ENCODE measurements at places on chromosomes 4 and X. TPM values are rescaled to one million over a fixed set of nuclear protein-coding genes. Genes with fewer than 3 reads are reported as not detected.

GRCh38 chr4:83582289-83582785 is 46.4 kb downstream of the GPAT3 start:
- no peaks in the 10 kb centered on the region for H3K27me3 ChIP-seq
- peak overlapping the region; percentile 25 for H3K4me3 ChIP-seq
- DNase-seq: no peak
- peaks cover 22% of the 10 kb centered on the region for H3K4me1 ChIP-seq

DNA sequence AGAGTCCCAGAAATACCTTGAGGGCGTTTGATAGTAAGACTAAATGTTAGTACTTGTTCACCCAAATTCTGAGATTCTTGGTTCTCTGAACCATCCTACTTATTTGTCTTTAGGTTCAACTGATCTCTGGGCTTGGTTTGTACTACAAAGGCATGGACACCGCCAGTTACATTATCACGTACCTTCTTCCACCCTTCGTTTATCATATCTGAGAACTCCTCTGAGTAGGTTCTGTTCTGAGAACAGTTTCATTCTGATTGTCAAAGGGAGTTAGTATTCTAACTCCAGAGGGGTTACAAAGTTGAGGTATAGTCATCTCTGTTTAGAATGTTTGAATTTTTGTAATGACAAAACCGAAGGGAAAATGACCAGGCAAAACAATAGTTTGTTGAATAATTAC is 19.3 kb downstream of the ZFX start:
- H3K27me3 ChIP-seq: no peaks in the 10 kb centered on the region
- H3K27ac ChIP-seq: peak overlapping the region; percentile 45
- peaks cover 11% of the 10 kb centered on the region for H3K36me3 ChIP-seq
- DNase-seq: no peak

- H3K36me3 ChIP-seq: no peaks in the 10 kb centered on the region
- peak; percentile 63 for DNase-seq
- H3K4me1 ChIP-seq: no peaks in the 10 kb centered on the region
- H3K4me3 ChIP-seq: no peak overlapping the region
Measured at GRCh38 chrX:11143931-11144678, 33.0 kb downstream of the HCCS start.

DNA sequence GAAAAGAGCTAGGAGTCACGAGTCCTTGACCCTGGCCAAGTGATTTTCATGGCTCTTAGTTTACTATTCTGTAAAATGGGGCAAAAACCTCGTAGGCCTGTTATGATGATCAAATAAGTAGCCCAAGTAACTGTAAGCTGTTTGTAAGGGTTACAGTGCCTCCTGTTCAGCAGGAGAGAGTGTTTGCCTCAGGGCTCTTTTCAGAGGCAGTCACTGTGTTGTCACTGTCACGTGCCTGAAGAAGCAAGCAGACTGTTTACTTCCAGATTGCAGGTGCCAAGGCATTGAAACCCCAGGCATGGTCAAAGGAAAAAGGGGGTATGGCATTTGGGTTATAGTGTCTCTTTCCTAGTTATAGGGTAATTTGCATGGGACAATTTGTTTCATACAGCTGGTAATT is 4.5 kb downstream of the RAB39B start:
- no peak for DNase-seq
- H3K4me3 ChIP-seq: no peak overlapping the region
- peaks cover 9% of the 10 kb centered on the region for H3K4me1 ChIP-seq
- H3K27ac ChIP-seq: no peak overlapping the region
- no peaks in the 10 kb centered on the region for H3K27me3 ChIP-seq

DNA sequence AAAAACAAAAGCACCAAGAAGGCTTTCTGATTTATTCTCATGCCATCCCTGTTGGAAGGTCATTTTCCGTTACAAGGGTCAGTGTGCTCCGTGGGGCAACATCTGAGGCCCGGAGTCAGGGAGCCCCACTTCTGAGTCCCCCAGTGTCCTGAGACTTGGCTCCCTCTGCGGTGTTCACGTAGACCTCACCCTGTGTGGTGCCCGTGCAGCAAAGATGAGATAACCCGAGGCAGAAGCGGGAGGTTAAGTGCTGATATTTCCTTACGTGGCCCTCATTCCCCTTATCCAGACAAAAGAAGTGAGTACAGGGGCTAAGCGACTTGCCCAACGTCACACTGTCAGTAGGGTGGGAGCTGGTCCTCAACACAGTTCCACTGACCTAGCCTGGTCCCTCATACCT is 3.5 kb downstream of the JAKMIP1 start:
- H3K4me3 ChIP-seq: no peak overlapping the region
- peaks cover 32% of the 10 kb centered on the region for H3K27me3 ChIP-seq
- no peak overlapping the region for H3K27ac ChIP-seq

DNA sequence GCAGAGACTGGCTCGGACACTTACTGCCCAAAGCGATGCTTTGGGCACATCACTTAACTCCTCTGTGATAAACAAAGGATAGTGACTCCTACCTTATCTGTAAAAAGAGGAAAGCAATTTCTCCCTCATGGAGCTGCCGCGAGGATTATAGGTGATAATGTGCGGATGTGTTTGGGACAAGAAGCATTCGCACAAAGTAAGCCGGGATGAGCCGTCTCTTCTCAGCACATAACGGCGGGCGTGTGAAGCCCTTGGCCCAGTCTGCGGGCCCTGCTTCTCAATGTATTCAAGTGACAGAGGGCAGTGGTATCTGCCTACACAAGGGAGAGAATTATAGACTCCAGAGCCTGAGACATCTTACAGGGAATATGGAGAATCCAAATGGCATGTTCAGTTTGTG is 550.3 kb upstream of the CPEB2 start:
- no peaks in the 10 kb centered on the region for H3K4me1 ChIP-seq
- no peaks in the 10 kb centered on the region for H3K27me3 ChIP-seq
- no peaks in the 10 kb centered on the region for H3K36me3 ChIP-seq
- no peak overlapping the region for H3K27ac ChIP-seq
- DNase-seq: no peak
- H3K4me3 ChIP-seq: no peak overlapping the region

DNA sequence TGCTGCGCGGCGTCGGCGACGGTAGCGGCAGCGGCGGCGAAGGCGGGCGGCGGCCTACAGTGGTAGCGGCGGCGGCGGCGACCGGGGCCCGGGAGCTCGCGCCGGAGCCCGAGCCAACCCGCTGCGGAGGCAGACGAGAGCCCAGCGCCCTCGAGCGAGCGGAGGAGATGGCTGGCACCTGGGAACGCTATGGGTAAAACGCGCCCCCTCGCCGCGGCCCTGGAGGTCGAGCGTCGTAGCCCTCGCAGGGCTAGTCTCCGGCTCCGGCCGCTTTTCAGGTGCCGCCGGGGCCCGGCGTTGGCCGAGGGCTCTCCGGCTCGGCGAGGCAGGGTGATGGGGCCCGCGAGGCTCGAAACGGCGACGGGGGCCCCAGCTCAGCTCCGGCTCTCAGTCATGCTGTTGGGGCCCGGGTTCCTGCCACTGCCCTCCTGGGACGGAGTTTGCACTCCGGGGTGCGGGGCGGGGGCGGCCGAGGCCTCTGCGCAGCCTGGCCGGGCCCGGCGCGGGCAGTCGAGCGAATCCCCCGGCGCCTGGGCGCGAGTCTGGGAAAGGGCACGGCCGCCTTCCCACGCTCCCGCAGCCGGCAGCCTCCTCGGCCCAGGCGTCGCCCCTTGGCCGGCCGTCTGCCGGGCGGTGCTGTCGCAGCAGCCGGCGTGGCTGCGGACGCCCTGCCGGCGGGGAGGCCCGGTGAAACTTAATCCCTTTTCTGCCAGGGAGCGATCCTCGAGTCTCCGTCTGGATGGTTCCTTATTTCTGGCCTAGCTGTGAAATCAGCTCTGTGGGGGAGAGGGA is 768 bp downstream of the MID2 start:
- H3K36me3 ChIP-seq: no peaks in the 10 kb centered on the region
- H3K27ac ChIP-seq: no peak overlapping the region

GRCh38 chr4:7052923-7053715 is 9.9 kb downstream of the TADA2B start:
- no peaks in the 10 kb centered on the region for H3K27me3 ChIP-seq
- H3K27ac ChIP-seq: peak overlapping the region; percentile 53
- H3K36me3 ChIP-seq: peaks cover 32% of the 10 kb centered on the region
- peaks cover 39% of the 10 kb centered on the region for H3K4me1 ChIP-seq

GRCh38 chr4:52619591-52619931 is 39.5 kb downstream of the USP46 start:
- H3K4me1 ChIP-seq: no peaks in the 10 kb centered on the region
- no peak overlapping the region for H3K4me3 ChIP-seq
- H3K36me3 ChIP-seq: no peaks in the 10 kb centered on the region
- H3K27ac ChIP-seq: no peak overlapping the region
- H3K27me3 ChIP-seq: no peaks in the 10 kb centered on the region

GRCh38 chrX:132774010-132774714 is 184.3 kb downstream of the HS6ST2 start:
- DNase-seq: no peak
- no peaks in the 10 kb centered on the region for H3K36me3 ChIP-seq
- H3K4me3 ChIP-seq: no peak overlapping the region
- H3K27ac ChIP-seq: no peak overlapping the region
- no peaks in the 10 kb centered on the region for H3K27me3 ChIP-seq

DNA sequence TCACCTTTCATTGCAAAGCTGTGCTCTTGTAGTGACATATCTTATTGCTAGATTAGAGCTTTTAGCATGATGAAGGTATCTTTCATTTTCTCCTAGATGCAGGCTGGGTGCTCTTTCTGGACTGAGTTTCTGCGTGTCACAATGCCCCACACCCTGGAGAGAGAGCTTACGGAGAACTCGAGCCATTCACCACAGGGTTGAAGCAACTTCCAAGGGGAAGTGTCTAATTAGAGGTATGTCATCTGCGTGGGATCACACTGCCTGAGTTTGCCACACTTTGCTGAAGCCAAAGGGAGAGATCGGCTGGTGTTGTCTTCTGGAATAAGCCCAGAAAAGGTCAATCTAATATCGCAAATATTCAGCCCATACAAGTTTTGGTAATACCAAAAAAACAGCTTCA is 179.3 kb upstream of the MBNL3 start:
- H3K4me3 ChIP-seq: no peak overlapping the region
- H3K36me3 ChIP-seq: no peaks in the 10 kb centered on the region
- H3K27me3 ChIP-seq: no peaks in the 10 kb centered on the region
- H3K4me1 ChIP-seq: no peaks in the 10 kb centered on the region
- DNase-seq: no peak

- no peak for DNase-seq
- H3K4me3 ChIP-seq: no peak overlapping the region
- H3K4me1 ChIP-seq: no peaks in the 10 kb centered on the region
- no peaks in the 10 kb centered on the region for H3K36me3 ChIP-seq
Measured at GRCh38 chr4:89558147-89558546, 250.5 kb upstream of the GPRIN3 start.

- no peaks in the 10 kb centered on the region for H3K36me3 ChIP-seq
- H3K27ac ChIP-seq: no peak overlapping the region
- no peaks in the 10 kb centered on the region for H3K4me1 ChIP-seq
- no peak for DNase-seq
- H3K4me3 ChIP-seq: no peak overlapping the region
- no peaks in the 10 kb centered on the region for H3K27me3 ChIP-seq
Measured at GRCh38 chrX:42714981-42715700, 62.8 kb downstream of the PPP1R2C start.

DNA sequence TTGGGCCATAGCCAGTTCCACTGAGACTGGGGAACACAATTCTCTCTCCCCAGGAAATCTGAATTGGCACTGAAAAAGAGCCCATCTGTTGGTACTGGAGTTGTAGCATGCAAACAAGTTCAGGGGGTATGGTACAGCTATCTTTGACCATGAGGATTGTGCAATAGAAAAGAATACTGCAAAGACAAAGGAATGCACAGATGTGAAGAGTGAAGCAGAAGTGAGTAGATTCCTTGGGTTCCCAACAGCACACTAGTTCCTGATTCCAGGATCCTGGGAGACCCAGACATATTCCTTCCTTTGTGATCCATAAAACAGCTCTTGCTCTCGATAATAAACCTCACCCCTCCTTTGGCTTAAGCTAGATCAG is 43.3 kb upstream of the CTAG2 start:
- peaks cover 75% of the 10 kb centered on the region for H3K36me3 ChIP-seq
- no peaks in the 10 kb centered on the region for H3K4me1 ChIP-seq
- peak overlapping the region; percentile 5 for H3K27ac ChIP-seq
- DNase-seq: no peak
- H3K27me3 ChIP-seq: no peaks in the 10 kb centered on the region

- H3K27me3 ChIP-seq: no peaks in the 10 kb centered on the region
- DNase-seq: no peak
- H3K4me1 ChIP-seq: no peaks in the 10 kb centered on the region
Measured at GRCh38 chr4:98026362-98026761, 116.9 kb downstream of the STPG2 start.

- no peak overlapping the region for H3K4me3 ChIP-seq
- H3K4me1 ChIP-seq: peaks cover 19% of the 10 kb centered on the region
- DNase-seq: no peak
- no peak overlapping the region for H3K27ac ChIP-seq
- H3K27me3 ChIP-seq: peaks cover 14% of the 10 kb centered on the region
- H3K36me3 ChIP-seq: no peaks in the 10 kb centered on the region
Measured at GRCh38 chr4:2043396-2044118, 15.6 kb upstream of the NAT8L start.

- no peaks in the 10 kb centered on the region for H3K36me3 ChIP-seq
- no peaks in the 10 kb centered on the region for H3K27me3 ChIP-seq
- no peak overlapping the region for H3K4me3 ChIP-seq
- H3K27ac ChIP-seq: no peak overlapping the region
Measured at GRCh38 chr4:73415807-73416238, 11.7 kb downstream of the ALB start.

Gene CCSER1
- polyA plus RNA-seq: 0.13 TPM

Gene PTTG2
- polyA plus RNA-seq: not detected

Gene MAGEE2
- polyA plus RNA-seq: not detected

Gene SHOX
- not detected for polyA plus RNA-seq

Gene MAGED4
- not detected for polyA plus RNA-seq

Gene SNCA
- polyA plus RNA-seq: 13.2 TPM

Gene NAP1L2
- polyA plus RNA-seq: not detected

Gene GPR173
- polyA plus RNA-seq: not detected
